ENCODE measurements at places on chromosomes 5 and 9.
A peak's percentile ranks its signal among the peaks of the same experiment; 100 is the strongest.

- DNase-seq, result no peak
Observed at GRCh38 chr5:5481633-5482032, 59.2 kb downstream of the ICE1 start.

DNA sequence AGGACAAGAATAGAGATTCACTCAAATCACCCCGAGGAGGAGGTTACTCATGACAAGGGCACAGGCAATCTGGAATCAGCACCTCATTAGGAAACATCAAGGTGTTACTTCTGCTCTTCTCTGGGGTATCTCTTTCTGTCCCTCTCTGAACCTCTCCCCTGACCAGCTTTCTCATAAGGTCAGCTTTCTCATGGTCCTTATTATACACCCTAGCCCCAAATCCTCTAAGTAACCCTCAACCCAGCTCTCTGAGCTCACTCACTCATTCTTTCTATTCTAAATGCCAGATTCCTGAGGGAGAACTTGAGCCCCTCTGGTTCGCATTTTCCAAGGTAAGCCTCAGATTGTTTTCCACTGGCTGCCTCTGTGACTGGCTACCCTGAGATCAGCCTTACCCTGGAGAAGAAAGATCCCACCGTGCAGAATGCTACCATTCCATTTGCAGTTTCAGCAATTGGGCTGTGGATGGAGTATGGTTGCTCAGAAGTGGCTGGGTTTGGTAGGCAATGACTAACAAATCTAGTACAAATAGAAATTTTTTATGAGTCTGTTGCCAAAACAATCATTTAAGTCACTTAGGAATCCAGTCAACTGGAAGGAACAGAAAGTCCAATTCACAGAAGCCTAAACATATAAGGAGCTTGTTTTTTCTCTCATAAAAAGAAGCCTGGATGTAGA lies 9.0 kb upstream of the TIMD4 start:
- DNase-seq, result peak; percentile 22

DNA sequence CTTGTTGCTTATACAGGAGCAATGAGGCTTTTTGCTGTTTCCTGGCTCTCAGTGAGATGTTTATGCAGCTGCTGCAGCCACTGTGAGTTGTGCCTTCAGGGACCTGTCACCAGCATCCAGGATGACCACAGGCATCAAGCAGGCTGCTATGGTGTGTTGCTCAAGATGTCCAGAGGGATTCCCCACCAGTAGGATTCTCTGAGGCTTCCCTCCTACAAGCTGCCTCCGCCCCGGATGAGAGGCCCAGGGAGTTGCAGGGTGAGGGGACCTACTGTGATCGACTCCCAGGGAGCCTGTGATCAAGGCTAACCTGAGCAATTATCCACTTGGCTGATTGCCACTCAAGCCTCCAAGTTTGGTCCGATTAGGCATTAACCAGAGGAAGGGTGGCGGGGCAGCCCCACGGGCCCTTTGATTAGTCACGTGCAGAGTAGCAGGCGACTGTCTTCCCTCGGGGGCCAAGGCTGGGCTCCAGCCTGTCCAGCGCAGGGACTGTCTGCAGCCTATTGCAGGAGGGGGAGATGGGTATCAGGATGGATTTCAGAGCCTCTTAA lies 1.8 kb upstream of the FAT2 start:
- DNase-seq, result peak; percentile 51

DNA sequence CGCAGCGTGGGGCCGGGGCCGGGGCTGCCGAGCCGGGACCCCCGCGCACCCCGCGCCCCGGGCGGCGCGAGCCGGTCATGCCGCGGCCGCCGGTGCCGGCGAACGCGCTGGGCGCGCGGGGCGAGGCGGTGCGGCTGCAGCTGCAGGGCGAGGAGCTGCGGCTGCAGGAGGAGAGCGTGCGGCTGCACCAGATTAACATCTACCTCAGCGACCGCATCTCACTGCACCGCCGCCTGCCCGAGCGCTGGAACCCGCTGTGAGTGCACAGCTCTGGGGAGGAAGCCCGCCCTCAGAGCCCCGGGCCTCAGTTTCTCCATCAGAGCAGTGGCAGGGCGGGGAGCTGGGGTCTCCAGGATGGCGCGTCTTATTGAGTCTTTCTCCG lies 335 bp downstream of the GALNT12 start:
- DNase-seq, result no peak

GRCh38 chr9:108568093-108568492 lies 287.7 kb downstream of the ACTL7B start:
- no peak for DNase-seq

Data from RCC 7860 (cell line).